ENCODE measurements at places on chromosomes 3 and 15. TPM values are rescaled to one million over a fixed set of nuclear protein-coding genes. Genes with fewer than 3 reads are reported as not detected.
A peak's percentile ranks its signal among the peaks of the same experiment; 100 is the strongest.

DNA sequence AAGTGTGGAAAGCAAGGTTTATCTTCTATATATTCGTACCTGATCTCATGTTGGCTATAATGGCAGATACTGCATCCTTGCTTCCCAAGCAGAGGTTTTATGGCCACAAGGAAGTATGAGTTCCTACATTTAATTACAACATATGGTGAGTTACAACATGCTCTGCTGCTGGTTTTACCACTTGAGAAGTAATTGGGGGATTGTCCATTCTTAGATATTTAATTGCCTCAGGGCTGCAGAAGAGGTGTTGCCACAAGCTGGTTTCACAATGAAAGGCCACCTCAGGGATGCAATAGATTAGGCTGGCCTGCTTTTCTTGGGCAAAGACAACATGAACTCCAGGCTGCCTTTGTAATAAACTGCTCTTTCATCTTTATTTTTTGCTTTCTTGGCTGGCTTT lies 48.6 kb downstream of the RAP2B start:
- no peak for DNase-seq

SLC24A1 gene
- total RNA-seq, result 8.2 TPM

- peak; percentile 9 for DNase-seq
Observed at GRCh38 chr15:78438619-78439285, 736 bp downstream of the IREB2 start.

DNA sequence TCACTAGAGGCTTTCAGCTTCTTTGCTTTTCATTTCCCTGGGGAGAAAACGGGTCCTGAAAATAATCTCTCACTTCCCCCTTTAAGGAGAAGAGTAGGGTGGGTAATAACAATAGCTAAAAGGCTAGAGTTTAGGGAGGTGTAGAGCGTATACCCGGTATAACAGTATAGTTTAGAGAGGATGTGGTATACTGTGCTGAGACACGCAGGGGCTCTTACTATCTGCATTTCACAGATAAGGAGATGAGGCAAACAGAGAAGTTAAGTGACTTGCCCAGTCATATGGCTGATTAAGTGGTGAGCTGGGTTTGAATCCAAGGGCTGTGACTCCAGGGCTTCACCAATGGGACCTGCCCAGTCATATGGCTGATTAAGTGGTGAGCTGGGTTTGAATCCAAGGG lies 15.0 kb upstream of the KCNMB3 start:
- DNase-seq, result no peak

RBP2 gene
- not detected for total RNA-seq

DNA sequence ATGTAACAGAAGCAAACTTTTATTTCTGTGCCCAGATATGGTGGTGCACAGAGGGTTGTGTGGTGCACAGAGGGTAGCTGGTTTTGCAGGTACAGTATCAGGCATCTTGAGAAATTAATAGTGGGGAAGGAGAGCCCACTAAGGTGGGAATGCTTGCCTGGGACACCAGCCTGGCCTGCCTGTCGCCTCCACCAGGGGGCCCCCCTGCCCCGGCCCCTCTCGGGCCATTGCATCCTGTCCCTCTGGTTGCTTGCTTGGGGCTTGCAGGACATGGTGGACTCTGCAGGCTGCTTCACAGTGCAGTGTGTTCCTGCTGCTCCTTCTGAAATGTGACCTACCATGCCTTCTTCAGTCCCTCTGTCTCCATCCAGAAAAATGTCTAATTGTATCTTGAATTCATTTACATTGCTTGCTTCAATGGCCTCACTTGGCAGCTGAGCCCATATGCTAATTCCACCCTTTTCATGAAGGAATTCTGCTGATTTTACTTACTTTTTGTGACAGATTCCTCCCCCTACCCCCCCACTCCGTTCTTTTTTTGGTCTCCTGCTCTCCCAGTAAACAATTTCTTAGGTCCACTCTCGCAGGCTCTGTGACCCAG lies 73.6 kb downstream of the EEFSEC start:
- peak; percentile 29 for DNase-seq

SCAMP5 gene
- 7.7 TPM for total RNA-seq

SERF2 gene
- 1,258 TPM for total RNA-seq

DNA sequence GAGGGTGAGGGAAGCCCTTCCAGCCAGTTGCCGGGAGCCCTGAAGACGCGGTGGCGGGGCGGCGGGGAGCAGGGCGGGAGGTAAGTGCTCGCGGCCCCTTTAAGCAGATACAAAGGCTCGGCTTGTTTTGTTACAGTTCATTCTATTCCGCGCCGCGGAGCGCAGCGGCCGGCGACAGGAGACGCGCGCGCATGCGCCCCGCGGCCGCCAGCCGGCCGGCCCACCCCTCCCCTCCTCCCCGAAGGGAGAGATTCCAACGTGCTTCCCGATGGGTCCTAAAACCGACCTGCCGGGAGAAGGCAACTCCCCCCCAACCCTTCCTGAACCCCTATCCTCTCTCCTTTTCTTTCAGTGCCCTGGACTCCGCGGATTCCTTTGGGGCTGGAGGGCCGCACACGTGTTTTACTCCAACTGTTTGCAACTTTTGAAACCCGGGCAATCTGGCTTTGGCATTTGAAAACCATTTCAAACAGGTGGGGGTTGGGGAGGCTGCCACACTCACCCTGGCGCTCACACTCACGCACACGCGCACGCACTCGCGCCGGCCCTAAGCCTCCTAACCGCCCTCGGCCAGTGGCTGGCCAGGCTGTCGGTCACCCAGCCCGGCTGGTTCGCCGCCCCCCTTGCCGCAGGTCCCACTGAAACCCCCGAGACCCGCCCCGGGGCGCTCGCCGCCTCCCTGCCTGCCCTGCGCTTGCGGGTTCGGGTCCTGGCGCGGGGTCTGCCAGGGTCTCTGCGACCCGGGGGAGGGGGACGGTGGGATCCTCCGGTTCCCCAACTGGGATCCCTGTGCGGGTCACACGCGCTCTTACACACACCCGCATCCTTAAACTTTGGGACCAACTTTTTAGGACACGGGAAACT lies at the start of gene MAGI1:
TSS of gene MAGI1 (minus strand) at position 193 of the 864 bp plus-strand sequence. CDS start 610 bp downstream, outside the sequence.
- DNase-seq, result peak; percentile 95

DNA sequence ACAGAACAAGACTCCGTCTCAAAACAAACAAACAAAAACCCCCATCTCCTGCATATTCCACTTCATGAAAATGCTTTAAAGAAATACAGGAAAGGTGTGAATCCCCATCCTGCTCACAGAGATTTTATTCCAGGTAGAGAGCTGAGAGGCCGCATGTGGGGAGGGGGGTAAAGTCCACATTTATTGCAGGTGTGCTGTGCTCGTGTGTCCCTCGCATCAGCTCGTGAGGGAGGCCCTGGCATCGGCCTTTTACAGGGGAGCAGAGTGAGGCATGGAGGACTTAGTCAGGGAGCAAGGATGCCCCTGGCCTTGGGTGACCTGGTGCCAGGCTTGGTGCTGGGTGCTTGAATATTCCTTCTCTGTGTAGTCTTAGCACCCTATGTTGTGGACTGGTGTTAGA lies 413.5 kb upstream of the C2CD4B start:
- DNase-seq, result no peak

ZNF717 gene
- 13.6 TPM for total RNA-seq

DNA sequence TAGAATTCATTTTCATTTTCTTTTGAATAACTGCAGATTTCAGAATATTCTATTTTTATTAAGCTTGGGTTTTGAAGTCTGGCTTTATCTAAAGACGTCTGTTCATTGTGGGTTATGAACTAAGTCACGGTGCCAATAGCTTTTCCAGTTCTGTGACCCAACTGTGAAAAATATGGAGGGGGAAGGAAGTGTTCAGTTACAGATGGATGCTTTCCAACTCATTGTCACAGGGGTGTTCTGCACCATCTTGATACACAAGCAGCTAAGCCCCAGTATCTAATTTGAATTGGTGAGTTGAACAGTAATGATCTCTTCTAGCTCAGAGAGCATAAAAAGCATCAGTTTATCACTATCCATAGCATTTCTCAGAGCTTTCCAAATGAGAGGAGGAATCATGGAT lies 710.6 kb downstream of the EDEM1 start:
- DNase-seq, result no peak

All from G401 (cell line).